NB4 (cell line): ENCODE measurements at places on chromosomes 6 and 20.
A peak's percentile ranks its signal among the peaks of the same experiment; 100 is the strongest.

DNA sequence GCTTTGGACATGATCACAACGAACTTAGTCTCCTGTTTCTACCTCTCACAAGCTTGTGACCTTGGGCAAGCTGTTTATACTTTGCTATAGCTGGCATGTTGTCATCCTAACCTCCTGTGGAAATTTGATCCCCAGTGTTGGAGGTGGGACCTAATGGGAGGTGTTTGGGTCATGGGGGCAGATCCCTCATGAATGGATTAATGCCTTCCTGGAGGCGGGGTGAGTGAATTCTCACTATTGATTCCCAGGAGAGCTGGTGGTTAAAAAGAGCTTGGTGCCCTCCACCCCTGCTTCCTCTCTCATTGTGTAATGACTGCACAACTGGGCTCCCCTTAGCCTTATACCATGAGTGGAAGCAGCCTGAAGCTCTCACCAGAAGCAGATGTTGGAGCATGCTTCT lies 228.9 kb downstream of the HIVEP2 start:
- DNase-seq = peak; percentile 91

GRCh38 chr20:62768234-62768546 lies 28.1 kb upstream of the MRGBP start:
- no peak for DNase-seq

DNA sequence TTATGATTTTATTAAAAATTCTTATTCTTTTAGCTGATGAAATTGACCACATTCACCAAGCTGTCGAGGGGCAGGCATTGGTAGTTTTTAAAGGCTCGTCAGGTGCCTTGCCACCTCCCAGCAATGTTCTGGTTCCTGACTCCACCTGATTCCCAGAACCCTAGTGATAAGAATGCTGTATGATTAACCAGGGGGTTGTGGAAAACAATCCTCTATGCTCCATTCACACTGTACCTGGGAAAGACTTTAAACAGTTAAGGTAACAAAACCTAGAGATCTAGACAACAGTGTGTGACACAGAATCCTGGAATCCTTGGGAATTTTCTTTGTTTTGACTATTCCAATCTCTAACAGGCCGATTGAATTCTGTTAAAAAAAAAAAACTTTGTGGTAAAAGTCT lies 165.7 kb upstream of the OLIG3 start:
- no peak for DNase-seq

DNA sequence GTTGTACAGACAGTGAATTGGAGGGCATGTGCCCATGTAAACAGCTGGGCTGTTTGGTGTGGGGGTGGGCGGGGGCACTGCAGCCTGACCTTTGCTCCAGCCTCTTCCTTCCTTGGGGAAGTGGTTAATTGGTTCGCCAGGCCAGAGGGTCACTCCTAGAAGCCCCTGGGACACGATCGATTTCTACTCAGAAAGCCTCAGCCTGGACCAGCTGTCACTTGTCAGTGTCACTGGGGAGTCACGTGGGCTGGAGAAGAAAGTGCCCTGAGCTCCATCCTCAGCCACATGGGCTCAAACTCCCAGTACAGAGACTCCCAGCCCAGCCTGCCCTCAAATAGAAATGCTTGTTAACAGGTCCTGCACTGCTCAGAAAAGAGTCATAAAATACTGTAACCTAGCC lies 423.8 kb upstream of the SULF2 start:
- DNase-seq = no peak
